ENCODE measurements at places on chromosomes 4 and X.

DNA sequence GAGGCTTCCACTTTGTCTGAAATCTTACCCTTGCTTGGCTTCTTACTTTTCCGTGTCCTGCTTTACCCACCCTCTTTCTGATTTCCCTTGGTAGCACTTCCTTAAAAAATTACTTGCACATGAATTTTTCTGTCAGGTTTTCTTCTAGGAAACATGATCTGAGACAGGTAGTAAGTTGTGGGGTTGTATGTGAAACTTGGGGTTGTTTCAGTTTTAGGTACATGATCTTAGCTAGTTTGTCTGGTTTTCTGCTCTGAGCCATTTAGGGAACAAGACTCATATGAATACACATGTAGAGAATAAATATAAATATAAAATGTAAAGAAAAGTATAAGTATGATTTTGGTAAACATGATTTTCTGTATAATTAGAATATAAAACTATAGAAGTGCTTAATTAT, 17.4 kb upstream of the ARMCX2 start:
- DNase-seq: no peak

GRCh38 chr4:65667506-65668041, 2.7 kb downstream of the EPHA5 start:
- no peak for DNase-seq

- no peak for DNase-seq
Observed at GRCh38 chrX:71216485-71216884, 6.5 kb upstream of the GJB1 start.

DNA sequence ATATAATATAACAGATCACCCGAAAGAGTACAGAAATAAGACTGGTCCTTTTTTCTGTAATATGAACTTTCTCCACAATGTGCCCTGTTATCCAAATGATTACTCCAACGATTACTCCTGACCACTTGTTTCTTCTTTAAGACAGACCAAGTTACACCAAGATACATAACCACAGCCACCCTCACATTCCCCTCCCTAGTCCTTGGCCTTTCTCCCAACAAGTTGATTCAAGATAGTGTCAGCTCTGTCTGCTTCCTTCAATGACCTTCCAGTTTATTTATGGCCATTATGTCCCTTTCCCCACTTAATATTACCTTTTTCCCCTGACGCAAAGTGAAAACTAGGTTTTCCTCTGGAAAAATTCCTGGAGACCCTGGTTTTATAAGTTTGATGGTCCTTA, 397.2 kb downstream of the FAM47B start:
- no peak for DNase-seq

GRCh38 chrX:41923978-41924683, 777 bp upstream of the CASK start:
- no peak for DNase-seq
